ENCODE measurements at places on chromosomes 6 and 20.

GRCh38 chr6:19668710-19669109 lies 168.5 kb upstream of the ID4 start:
- no peak for DNase-seq

DNA sequence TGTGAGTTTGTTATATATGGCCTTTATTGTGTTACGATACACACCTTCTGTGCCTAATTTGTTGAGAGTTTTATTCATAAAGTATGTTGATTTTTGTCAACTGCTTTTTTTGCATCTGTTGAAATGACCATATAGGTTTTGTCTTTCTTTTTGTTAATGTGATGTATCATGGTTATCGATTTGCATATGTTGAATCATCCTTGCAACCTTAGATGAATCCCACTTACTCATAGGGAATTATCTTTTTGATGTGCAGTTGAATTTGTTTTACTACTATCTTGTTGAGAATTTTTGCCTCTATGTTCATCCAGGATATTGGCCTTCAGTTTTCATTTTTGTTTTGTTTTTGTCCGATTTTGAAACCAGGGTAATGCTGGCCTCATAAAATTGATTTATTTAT lies 45.7 kb upstream of the TPD52L1 start:
- no peak for DNase-seq

GRCh38 chr6:165767228-165767627 lies 104.2 kb upstream of the PDE10A start:
- DNase-seq: no peak

DNA sequence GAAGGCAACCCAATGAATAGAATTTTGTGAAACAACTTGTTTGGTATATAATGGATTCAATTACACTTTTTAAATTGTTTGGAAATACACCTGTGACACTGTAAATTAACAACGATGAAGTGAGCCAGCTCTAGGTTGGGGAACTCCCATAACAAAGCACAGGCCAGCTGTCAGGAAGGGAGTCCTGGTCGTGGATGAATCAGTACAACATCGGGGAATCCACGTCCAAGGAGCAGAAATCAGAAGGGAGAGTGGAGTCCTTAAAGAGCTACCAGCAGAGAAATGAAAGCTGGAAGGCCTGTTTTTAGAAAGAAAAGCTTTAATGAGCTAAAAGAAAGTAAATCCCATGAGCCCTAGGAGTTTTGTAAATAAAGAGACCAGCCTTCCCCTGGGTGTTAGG lies 223.1 kb upstream of the SLC35B3 start:
- no peak for DNase-seq

DNA sequence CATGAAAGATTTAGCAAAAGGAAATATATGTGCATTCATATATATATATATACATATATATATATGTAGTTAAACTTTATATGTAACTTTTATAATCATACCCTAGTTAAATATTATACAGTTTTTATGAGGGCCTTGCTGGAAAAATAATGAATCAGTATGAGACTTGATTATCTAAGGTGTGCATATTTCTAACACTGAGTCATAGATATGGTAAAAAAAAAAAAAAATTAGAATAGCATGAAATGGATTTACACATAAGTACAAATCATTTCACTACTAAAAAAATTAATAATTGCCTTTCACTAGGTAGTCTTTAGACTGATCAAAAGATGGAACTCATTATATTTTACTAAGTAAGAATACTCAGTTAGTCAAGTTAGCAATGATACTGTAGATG lies 51.3 kb upstream of the DST start:
- no peak for DNase-seq

- no peak for DNase-seq
These were observed 9.6 kb upstream of the PKIG start for GRCh38 chr20:44572551-44573500.

GRCh38 chr6:14511061-14511586 lies 393.6 kb downstream of the CD83 start:
- no peak for DNase-seq

GRCh38 chr6:137976430-137976829 lies 109.4 kb downstream of the TNFAIP3 start:
- peak; percentile 10 for DNase-seq

DNA sequence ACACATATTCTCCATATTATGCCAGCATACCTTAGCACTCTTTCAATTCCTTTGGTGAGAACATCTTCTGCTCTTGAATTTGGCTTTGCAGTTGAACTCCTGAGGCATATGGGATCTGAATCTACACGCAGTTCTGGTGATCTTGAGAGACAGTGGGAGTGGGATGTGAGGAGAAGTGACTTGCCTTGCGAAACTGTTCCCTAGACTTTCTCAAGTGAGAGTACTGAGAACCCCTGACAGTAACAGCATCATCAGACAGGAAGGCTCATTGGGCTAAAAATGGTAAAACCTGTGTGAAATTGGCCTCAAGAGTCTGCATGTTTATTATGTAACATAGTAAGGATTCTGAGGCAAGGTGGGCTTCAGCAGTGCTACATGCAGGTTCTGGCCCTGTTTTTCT lies 49.1 kb upstream of the CEP85L start:
- DNase-seq: no peak

DNA sequence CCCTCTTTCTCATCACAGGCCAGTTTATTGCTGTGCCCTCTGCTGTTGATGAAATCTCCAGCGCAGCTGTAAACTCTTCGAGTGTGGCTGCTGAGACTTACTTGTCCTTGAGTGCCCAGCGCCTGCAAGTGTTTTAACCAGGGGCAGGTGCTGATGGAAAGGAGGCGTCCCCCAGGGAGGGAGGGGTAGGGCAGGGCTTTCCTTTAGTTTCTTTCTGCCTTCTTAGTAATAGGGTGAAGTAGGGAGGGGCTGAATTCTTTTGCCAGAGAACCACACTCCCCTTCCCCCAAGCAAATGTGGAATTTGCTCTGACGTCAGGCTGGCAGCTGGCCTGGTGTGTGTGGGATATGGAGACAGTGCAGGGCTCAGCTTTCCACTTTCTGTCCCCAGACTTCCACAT lies 61.2 kb downstream of the IGF2R start:
- DNase-seq: no peak

DNA sequence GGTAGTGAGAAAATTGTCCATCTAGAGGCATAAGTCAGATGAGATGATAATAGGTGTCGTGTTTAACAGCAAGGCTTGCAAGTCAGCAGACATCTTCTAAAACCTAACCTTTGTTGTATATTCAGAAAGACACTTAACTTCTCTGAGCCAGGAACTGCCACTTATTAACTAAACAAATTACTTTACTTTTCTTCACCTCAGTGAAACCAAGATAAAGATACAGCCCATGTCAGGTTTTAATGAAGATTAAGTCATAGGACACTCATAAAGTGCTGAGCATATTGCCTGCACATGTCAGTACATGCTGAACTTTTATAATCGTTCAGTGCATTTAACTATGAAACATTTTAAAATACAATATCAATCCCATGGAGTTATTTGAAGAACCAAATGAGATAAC lies 286.8 kb downstream of the NKAIN2 start:
- DNase-seq: no peak

DNA sequence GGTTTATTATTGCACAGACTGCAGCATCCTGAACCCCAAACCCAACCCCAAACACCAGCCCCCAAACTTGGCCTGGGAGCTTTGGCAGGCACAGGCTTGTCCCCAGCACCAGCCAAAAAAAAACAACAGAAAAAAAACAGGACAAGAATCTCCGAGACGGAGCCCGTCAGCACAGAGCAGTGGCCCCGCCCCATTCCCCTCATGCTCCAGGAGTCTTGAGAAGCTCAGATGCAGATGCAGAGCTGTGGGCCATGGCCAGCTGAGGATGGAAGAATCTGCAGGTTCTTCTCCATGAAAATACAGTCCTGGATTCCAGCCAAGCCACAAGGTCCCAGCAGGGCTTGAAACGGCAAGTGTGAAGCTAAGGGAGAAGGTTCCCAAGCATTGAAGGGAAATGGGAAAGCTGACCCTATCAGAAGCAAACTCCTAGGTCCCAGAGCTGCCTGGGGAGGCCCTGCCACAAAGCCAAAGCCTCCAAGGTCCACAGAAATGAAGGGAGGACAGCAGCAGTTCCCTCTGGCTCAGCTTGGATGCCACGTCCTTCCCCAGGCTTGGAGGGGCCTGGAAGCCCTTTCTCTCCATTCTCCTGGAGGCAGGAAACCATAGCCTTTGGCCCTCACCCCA lies 75.2 kb downstream of the JPH2 start:
- no peak for DNase-seq

DNA sequence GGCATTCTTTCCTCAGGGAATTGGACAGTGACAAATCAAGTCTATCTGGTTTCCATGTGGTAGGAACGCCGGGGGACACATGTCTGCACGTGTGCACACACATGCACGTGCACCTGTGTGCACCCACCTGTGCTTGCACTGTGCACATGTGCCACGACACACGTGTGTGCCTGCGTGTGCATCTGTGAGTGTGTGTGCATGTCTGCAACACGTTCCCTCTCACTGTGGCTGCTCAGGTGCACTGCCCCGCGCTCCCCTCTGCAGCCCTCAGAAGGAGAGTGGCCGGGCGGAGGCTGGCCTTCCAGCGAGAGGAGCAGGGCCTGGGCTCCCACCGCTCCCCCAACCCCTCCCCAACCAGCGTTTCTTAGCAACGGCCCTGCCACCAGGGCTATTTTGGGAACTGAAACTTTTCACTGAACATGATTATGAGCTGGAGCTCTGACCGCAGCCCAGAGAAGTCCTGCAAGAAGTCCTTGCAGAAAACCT lies 147.8 kb downstream of the PHACTR3 start:
- DNase-seq: no peak

DNA sequence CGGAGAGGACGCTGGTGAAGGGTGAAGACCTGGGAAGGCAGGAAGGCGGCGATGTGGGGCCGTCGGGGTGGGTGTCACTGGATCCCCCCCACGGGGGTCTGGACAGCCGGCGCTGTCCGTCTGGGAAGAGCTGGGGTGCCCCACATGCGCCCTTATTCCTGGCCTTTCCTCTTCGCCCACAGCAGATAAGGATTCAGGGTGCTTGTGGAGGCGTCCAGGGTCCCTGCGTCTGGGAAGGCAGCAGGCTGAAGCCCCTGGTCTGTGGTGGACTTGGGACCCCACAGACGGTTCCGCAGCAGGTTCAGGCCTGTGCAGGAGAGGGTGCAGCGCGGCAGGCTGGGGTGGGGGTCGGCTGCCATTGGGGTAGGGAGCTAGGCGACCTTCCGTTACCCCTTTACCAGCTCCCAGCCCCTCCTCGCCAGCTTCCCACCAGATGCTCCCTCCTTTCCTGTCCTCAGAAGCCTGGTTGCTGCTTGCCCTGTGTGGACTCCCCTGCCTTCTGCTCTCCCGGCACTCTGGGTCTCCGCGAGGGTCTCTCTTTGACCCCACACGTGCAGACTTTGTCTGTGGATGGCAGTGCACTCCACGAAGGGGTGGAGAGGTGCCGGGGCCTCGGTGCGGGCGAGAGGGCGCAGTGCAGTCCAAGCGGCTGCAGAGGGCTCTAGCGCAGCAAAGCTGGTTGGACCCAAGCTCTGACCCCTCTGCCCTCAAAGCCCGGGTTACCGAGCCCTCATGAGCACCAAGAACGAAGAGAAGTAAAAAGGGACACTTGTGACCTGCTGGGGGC lies 2.1 kb upstream of the GATA5 start:
- DNase-seq: no peak

Measured in CD4-positive, alpha-beta T cell treated with Interleukin-12 subunit alpha and Interleukin-12 subunit beta, for 1 hour (primary cell).